ENCODE measurements at places on chromosomes 1 and 21. TPM values are rescaled to one million over a fixed set of nuclear protein-coding genes. Genes with fewer than 3 reads are reported as not detected.
A peak's percentile ranks its signal among the peaks of the same experiment; 100 is the strongest.

- DNase-seq, result no peak
Observed at GRCh38 chr1:206430031-206430983, 40.0 kb upstream of the IKBKE start.

DNA sequence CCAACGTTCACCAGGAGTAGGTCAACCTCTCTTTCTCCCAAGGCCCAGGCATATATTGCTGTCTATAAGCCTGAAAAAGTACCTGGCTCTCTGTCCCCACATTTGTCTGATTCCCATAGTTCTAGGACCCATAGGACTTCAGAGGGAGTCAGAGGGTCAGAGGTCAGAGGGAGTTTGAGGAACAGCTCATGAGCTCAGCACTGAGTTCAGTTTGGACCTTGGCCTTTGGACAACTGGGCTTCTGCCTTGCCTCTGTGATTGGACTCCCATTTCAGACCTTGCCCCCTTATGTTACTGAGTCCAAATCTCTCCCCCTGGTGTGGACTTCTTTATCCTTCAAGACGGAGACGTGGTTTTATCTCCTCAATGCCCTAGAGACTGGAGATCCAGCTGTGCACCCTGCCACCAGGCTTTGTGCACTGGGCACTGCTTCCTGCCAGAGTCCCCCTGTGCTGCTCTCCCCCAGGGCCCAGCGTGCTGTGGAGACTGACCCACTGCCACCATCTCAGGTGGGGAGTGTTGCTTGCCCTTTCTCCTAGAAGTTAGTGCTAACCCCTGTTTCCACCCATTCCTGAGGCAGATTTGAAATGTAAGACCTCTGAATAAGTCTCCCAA, 3.2 kb downstream of the CTSE start:
- no peak for DNase-seq

GRCh38 chr1:239388578-239388977, 2.2 kb downstream of the CHRM3 start:
- DNase-seq, result no peak

The TNNI3K gene
- total RNA-seq, result 83.9 TPM

DNA sequence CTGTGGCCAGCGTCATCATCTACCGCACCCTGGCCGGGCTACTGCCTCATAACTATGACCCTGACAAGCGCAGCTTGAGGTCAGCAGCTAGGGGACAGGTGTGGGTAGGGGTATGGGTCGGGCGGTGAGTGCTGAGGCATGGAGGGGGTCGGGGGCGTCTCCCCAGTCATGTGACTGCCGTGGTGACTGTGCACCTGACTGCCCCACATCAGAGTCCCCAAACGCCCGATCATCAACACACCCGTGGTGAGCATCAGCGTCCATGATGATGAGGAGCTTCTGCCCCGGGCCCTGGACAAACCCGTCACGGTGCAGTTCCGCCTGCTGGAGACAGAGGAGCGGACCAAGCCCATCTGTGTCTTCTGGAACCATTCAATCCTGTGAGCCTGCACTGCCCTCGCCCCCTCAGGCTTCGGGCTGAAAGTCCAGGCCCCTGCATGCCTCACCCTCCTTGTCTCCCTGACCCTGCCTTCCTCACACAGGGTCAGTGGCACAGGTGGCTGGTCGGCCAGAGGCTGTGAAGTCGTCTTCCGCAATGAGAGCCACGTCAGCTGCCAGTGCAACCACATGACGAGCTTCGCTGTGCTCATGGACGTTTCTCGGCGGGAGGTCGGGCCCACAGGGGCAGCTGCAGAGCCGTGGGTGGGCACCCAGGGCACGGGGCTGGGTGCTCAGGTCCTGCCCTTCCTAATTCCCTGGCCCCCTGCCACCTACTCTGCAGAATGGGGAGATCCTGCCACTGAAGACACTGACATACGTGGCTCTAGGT, 13.5 kb downstream of the PSRC1 start:
- peak; percentile 50 for DNase-seq

- DNase-seq, result no peak
Observed at GRCh38 chr21:26140164-26140579, 30.4 kb downstream of the APP start.

DNA sequence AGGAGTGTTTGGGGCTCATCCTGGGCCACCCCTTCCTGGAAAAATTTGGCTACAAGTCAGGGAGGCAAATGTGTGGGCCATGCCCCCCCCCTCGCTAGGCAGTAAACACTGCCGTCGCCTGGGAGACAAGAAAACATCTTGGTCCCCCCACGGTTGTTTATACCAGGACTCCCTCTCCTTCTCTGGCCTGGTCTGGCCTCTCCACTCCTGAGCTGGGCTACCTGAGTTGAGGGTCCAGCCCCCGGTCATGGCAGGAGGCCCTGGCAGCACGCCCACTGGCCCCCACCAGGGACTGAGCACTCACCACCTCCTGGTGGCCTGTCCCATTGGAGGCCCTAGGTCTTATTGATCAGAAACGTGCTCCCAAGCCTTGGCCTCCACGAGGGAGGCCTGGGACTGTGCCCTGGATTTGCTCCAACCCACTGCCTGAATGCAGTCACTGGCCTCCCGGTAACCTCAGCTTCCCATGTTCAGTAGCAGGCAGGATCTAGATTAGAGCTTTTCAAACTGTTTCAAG, 15.8 kb downstream of the KCNQ4 start:
- DNase-seq, result peak; percentile 50

The SYTL1 gene
- 0.78 TPM for total RNA-seq

The TMEM240 gene
- total RNA-seq, result 6.9 TPM

DNA sequence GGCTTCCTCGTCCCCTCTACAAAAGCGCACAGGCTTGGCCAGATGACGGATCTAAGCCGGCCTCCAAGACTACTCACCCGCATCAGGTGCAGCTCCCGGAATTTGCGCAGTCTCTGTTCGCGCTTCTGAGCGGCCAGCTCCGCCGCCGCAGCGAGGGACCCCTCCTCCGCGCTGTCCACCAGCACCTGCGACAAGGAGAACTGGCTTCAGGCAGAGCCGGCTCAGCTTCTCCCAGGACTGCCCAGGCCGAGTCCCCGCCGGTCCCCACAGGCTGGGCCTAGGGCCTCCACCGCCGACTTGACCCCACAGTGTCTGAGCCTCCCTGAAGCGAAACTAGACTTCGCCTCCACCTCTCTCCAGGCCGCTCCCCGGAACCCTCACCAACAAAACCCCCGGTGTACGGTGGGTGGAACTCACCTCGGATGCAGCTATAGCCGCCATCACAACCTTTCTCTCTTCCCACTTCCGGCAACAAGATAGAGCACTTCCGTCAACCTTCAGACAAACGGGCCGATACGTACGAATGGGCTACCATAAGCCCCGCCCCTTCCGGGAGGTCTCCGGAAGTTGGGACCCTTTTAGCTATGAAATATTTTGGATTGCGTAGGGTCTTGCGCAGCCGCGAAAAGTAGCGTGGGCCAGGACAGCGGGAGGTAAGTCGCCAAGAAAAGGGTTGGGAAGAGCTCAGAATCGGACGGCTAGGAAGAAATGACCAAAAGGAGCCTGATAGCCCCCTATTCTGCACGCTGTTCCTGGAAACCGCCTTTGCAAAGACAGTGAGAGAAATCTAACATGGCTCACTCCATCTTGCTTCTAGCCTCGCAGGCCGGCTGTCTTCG, at the start of gene SYF2:
SYF2 (minus strand) TSS at position 476 of the 839 bp plus-strand sequence; CDS start at position 441, 35 bp downstream.
- DNase-seq, result peak; percentile 94

The CELA3A gene
- total RNA-seq, result not detected

The NEK2 gene
- 0.32 TPM for total RNA-seq

DNA sequence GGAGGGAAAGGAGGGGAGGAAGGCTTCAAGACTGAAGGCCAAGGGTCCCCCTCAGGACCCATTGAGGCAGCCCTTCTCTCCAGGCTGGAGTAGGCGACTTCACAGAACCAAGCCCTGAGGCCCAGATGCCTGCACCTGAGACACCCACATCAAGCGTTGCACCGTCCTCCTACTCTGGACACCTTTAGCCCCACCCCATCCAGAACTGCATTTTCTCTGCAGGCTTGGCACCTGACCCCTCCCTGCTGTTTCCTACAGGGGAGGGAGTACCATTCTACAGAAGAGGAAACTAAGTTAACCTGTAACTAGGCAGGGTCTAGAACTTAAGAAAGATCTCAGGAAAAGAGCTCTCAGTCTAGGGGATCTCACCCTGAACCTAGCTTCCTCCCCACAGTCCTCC, 12.0 kb downstream of the PEF1 start:
- DNase-seq, result no peak

The ZBTB21 gene
- 6.1 TPM for total RNA-seq

DNA sequence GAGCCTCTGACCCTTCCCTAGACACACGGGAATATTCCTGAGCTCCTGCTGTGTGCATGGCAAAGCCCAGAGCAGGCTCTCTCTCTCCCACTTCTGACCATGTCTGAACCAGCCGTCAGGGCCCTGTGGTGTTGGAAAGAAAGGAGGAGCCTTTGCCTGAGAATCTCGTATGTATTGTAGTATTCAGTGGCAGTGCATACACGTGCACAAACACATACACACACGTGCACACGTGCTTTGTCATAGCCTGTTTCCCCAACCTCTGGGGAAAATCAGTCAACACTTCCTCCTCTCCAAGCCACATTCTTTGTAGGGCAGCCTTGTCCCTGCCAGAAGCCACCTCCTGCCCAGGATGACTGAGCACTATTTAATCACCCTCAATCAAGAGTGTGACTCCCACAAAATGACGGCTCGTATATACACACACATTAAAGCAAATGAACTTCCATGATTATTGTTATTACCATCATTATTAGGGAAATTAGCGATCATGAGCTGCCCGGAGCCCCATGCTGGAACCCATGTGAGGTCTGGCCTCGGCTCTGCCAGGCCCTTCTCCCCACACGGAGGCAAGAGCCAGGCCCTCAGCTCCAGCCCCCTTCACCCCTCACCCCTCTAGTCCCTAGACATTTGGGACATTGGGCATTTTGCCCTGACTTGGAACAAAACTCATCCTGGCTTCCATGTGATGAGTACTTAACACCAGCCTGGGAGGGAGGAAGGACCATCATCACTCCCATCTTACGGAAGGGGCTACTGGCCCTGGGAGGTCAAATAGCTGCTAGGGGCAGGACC, 331.9 kb downstream of the NPHP4 start:
- no peak for DNase-seq

DNA sequence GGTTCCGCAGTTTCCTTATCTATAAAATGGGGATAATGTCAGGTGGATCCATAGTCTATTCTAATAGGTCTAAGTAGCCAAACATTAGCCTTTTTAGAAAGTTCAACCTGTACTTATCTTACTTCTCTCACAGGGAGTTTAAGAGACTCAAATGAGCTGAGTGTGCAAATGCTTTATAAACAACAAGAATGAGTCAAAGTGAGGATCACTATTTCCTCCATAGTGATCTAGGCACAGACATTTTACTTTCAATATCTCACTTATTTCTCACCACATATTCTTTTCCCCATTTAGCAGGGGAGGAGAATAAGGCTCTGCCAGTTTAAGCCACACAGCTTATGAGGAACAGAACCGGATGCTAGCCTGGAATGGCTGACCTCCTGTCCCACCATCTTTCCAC, 92.1 kb upstream of the LMO4 start:
- DNase-seq, result no peak

DNA sequence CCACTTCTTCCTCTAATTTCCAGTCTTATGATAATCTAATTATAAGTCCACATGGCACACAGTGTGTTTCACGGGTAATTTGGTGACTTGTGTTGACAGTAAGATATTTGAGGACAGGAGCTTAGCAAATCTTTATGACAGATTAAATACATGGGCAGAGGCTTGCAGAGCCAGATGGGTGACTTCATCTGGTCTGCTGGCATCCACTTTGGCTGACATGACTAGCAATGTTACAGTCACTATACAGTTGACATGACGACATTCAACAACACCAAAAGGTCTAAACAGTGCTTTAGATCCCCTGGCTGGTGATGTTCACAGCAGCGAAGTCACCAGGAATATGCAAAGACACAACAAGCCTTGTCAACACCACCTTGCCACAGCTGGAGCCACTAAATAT, 147.2 kb downstream of the ETS2 start:
- no peak for DNase-seq

The CD84 gene
- 3.4 TPM for total RNA-seq

The EPHA10 gene
- 0.32 TPM for total RNA-seq

- no peak for DNase-seq
Observed at GRCh38 chr1:84603941-84604830, 29.9 kb upstream of the CTBS start.

- no peak for DNase-seq
Observed at GRCh38 chr1:231743966-231744365, 117.4 kb downstream of the DISC1 start.

GRCh38 chr1:18629659-18630510, 761 bp upstream of the PAX7 start:
- no peak for DNase-seq

GRCh38 chr1:6273380-6273891, 12.5 kb upstream of the GPR153 start:
- DNase-seq, result no peak

GRCh38 chr1:84973498-84974334, 23.2 kb downstream of the MCOLN2 start:
- no peak for DNase-seq

- DNase-seq, result no peak
Observed at GRCh38 chr1:231940701-231941100, 314.1 kb downstream of the DISC1 start.

DNA sequence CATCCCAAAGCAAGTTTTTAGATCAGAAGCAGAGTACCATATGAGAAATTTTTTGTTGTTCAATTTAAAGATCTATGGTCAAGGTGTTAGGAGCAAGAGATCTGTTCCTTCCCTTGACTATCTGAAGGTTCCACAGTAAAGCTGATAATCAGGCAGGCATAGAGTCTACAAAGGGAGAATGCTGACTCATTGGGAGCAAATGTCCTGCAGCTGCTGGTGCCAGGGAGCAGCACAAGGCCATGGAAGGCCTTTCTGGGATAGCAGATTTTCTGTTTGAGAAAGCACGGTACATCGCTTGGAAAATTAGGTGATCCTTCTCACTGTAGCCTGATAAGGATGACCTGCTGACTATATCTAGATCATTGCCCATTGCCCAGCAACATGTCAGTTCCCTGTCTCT, 210.1 kb upstream of the C1orf87 start:
- DNase-seq, result no peak

- no peak for DNase-seq
Observed at GRCh38 chr1:174958396-174958795, 41.4 kb upstream of the CACYBP start.

DNA sequence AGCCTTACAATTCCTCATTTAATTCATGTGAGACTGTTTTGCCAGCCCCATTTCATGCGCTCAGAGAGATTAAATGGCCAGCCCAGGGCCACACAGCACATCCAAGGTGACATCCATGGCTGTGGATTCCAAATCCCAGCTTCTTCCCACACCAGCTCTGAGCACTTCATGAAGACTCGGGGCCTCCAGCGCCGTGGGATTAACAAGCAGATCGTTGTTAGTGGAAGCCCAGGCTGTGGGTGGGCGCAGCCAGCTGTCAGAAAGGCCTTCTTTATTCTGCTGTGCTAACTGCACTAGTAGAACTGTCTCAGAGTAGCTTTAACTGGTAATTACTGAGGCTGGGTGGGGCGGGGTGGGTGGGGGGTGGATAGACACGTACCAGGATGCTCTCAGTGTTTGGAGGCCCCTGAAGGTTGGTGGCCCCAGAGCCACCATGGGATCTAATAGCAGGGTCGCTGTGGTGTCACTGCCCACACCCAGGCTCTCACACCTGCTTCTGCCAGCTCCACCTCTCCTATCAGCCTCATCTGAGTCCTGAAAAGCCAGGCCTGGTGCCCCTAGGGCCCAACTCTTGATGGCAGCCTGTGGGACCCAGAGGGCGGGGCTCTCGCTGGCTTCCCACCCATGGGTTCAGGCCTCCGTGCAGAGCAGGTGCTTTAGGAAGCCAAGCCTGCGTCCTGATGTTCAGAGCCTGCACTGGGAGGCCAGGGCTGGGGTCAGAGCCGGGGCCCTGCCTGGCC, 3.4 kb downstream of the BMP8A start:
- no peak for DNase-seq

Data from Right ventricle myocardium inferior (tissue), 1 donor.